Calu3 (cell line): ENCODE measurements at places on chromosomes 3 and 15. TPM values are rescaled to one million over a fixed set of nuclear protein-coding genes. Genes with fewer than 3 reads are reported as not detected.

Gene CFAP92
- 0.92 and 1.3 TPM in 2 replicates for total RNA-seq

DNA sequence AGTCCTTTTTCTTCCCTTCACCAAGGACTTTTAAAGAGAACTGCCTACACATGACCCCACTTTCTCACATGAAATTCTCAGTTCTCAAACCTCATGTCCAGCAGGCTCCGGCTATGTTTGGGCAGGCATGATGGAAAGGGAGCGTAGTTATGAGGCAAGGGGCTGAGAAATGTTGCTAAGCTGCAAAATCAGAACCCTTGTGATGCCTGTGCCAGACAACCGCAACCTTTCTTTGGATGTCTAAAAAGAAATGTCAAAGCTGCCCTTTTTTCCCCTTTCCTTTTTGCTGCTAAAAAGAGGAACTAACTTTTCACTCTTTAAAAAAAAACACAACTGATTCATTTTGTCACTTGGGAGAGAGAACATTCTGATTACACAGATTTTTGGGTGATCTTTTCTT lies 19.2 kb downstream of the GNB4 start:
- DNase-seq = no peak

DNA sequence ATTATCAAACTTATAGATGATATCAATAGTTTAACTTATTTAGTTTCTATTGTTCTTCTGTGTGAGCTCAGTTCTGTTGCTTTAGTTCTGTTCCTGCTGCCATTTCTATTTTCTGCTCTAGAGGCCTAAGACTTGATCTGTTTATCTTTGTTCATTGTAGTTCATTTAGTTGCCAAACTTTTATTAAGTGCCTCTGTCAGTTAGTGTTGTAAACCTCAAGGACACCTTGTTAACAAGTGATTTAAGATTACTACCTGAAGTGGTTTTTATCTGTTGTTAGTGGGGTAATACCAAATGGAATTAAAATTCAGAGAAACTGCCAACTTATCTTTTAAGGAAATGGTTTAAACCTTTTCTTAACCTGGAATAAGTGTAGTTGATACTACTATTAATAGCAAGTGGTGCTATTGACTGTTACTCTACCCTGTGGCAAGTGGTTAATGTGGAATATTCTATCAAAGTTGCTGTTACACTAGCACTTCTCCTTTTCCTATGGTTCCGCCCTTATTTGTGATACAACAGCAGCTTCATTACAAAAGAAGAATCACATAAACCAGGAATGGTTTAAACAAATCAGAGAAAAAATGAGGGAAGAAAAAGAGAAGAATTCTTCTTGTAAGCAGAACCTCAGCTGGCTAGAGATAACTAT lies 500.6 kb upstream of the GOLIM4 start:
- DNase-seq = no peak

DNA sequence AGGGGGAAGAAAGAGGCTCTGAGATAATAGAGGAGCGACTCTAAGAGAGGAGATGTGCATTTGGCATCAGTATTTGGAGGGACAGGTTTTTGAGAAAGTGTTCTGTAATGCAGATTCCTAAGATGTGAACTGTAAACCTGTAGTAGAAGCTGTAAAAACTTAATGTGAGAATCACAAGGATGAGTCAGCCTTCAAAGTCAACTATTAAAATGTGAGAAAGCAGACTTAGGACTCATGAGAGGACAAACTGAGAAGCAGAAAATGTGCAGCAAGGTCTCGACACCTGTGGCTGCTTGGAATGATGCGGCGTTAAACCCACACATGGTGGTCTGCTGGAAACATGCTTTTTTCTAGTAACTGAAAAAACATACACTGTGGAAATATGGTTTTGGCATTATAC lies 36.0 kb downstream of the USP13 start:
- no peak for DNase-seq

Gene TGFBR2
- 103 and 105 TPM in 2 replicates for total RNA-seq

GRCh38 chr3:49671291-49672288 lies 2.6 kb upstream of the APEH start:
- peak; percentile 84 for DNase-seq

DNA sequence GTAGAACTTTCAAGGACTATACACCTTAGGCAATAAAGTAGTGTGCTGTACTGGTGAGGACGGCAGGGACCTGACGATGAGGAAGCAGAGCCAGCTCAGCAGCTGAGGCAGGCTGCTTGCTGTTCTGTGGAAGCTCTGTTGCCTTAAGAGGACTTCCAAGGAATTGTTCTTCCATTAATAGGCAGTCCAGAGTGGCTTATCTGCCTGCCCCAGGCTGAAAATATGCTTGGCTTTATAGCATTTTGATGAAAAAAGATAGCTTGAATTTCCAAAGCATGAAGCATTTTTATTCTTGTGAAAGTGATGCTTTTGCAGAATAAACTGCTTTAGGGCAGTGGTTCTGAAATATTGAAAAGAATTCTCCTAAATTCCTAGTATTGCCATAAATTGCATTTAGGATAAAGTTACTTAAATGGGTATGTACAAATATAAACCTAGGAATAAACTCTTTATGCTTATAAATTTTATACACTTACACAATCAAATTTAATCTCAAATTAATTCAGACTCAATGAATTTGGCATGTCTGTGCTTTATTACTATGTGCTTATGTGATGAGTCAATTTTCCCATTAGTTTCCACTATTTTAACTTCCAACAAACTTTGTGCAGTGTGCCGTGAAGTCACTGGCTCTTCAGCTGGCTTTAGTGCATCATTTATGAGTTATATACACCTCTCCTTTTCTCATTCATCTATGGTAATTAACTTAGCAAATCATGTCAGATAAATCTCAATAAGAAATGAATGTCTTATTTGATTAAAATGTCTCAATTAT lies 231.0 kb upstream of the RASGRP1 start:
- DNase-seq = no peak

DNA sequence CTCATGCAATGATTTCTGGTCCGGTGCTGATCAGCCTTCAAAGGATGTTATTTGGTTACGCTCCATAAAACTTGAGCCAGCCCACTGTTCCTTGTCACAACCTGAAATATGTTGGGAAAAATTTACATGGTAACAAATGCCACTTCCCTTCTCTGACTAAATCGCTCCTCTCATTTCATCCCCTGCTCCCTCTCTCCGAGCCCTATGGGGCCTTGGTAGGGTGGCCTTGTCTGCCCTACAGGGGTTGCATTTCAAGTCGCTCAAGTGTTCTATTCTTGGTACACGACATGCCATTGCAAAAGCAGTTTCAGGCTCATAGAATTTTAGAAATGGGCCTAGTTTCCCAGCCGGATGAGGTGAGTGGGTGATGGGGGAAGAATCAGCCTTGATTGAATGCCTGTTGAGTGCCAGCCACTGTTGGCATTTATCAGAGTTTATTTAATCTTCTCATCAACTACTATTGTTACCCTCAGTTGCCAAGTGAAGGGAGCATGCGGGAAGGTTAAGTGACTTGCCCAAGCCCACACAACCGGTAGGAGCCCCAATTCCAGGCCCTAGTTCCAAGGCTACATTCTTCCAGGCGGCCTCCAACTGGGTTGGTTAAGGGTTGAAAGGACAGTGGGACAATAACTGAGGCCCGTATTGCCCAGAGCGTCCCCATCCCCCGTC lies 961 bp upstream of the ABHD2 start:
- DNase-seq = no peak

- no peak for DNase-seq
Measured at GRCh38 chr3:138688871-138689299, 80.3 kb downstream of the FAIM start.

DNA sequence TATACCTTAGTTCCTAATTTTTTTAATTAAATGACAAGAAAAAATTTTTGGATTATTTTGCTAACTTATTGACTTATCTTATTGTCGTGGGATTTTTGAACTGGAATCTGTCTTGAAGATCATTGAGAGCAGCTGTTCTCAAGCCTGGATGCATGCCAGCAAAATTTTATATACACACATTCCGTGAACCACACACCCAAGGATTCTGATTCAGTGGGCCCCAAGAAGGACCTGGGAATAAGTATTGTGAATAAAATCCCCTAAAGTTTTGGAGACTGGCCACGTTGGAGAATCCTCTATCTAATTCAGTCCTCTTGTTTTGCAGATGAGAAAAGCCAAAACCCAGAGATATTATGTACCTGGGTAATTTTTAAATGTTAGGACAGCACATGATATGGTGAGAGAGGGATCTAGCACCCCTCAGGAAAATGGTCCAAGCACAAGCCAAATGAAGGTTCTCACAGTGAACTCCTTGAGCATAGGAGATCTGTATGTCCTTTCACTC lies 55.2 kb downstream of the UNC13C start:
- DNase-seq = no peak

Gene GOLGA6B
- total RNA-seq = 0.61 TPM in 1 of 2 replicates, not detected in the other

- no peak for DNase-seq
Measured at GRCh38 chr3:151393941-151394340, 9.4 kb upstream of the P2RY12 start.

Gene CEMIP
- total RNA-seq = 1.8 and 4.1 TPM in 2 replicates

GRCh38 chr3:195356151-195357086 lies 85.5 kb upstream of the XXYLT1 start:
- DNase-seq = no peak

Gene SCN5A
- total RNA-seq = 0.42 and 0.61 TPM in 2 replicates

Gene BOC
- 0.07 and 0.32 TPM in 2 replicates for total RNA-seq

GRCh38 chr3:9703736-9704346 lies at the start of gene CPNE9:
TSS of gene CPNE9 (plus strand) at chr3:9703833. CDS start at chr3:9703997, 164 bp downstream.
- no peak for DNase-seq

- DNase-seq = no peak
Measured at GRCh38 chr15:85709250-85709649, 85.5 kb downstream of the KLHL25 start.

Gene COL8A1
- total RNA-seq = 0.71 and 1.1 TPM in 2 replicates

GRCh38 chr3:164940745-164941144 lies 137.6 kb downstream of the SI start:
- DNase-seq = no peak

DNA sequence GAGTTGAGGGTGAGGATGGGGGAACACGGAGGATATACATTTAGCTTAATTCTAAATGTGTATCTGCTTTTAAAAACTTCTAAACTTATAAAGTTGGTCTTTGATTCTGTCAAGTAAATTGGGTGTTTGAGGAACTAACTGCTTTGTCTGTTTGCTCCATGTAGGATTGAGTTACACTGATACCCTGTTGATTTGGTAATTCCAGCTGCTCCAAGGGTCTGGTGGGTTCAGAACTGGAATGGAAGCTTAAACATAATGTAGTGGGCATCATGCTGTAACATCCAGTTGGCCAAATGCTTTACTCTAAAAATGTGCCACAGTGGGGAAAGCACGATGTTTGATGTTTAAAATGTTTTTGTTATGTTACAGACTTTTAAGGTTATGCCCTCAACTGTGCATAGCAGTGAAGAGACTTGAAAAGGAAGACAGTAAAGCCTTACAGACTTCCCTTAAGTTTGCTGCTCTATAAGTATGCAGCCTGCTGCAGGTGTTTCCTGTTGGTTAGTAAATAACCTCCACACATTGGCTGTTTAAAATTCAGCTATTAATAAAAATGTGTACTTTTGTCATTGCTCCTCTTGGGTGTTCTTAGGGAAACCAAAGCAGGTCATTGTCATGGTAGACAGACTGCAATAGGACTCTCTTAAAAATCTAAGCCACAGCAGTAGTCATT lies 5.9 kb upstream of the EDEM1 start:
- DNase-seq = no peak

DNA sequence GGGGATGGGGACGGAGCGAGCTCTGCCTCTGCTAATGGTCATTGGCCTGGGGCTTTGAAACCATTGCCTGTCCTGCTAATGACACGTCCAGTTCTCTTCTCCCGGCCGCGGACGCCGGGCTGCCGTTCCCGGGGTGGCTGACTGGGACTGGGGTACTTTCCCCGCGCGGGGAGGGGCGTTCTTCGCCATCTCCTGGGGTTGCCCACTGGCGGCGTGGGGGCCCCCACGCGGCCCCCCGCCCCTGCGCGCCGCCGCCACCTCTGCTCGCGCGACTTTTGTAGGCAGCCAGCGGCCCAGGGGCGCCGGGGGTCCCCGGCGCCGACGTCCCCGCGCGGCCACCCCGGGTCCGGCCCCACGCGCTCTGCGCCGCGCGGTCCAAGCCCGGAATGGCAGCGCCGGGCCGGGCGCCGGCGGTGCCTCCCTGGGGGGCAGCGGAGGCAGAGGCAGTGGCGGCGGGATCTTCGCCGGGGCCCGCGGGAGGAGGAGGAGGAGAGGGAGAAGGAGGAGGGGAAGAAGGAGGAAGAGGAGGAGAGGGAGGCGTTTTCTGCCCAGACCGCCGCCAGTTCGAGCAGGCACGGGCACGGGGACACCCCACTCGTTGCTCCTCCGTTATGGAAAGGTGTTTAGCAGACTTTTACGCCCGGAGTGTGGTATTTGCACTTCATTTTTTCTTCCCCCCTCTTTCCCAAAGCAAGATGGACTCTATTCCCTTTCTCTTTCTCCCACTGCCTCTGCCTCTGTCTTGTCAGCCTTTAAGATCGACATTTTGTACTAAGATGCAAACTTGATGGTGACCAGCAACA lies 2.3 kb downstream of the BBX start:
- peak; percentile 66 for DNase-seq

Gene UBAP1L
- total RNA-seq = 5.2 TPM in 2 replicates

Gene PRSS50
- not detected in 2 replicates for total RNA-seq

Gene TEX9
- 13.1 and 13.3 TPM in 2 replicates for total RNA-seq

Gene LINGO1
- total RNA-seq = 0.27 TPM in 1 of 2 replicates, not detected in the other

DNA sequence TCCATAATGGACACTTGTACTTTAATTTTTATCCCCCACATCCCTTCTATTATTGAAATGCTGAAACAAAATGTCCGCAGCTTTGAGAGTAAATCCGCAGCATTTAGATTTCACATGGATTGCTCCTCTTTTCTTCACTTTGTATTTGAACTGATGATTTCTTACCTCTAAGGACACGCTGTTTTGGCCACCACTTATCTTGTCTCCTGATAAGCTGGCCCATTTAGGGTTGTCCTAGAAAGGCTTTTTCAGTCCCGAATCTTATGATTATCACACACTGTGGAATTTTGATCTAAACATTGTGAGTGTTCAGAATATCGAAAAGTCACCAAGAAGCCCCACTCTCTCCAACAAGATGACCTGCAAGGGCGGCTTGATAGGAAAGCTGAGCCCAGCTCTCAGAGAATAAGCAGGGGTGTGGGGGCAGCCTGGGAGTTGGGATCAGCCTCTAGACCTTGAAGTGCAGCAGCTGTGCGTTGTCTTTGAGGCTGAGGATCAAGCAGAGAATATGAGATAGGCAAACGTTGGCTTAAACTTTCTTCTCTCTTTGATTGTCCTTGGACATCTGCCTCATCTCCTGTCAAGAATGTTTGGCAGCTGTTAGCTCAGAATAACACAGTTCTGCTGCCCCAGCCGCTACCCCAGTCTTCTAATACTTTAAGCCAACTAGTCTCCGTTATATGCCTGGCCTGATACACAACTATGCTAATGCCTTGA lies 399.7 kb upstream of the NR2F2 start:
- no peak for DNase-seq

Gene ZDHHC23
- total RNA-seq = 17.8 and 22.0 TPM in 2 replicates

Gene SSUH2
- 0.54 TPM in 1 of 2 replicates, not detected in the other for total RNA-seq

GRCh38 chr3:56762718-56763117 lies 39.0 kb downstream of the ARHGEF3 start:
- no peak for DNase-seq

DNA sequence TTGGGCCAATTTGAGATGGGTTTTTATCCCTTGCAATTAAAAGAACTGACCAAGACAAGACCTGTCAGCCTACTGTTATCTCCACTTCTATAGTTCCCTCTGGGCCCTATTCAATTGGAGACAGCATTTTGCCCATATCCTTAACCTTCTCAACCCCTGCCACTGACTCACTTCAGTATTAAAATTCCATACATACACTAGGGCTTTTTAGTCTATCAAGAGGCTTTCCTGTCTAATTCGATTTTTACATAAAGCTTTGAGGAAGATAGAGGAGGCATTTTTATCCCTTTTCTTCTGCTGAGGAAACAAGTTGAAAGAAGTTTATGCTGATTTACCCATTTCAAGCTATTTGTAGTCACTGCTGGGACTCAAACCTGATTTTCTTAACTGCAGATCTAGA lies 51.1 kb downstream of the GTF2E1 start:
- no peak for DNase-seq

Gene FYTTD1
- 37.4 and 37.6 TPM in 2 replicates for total RNA-seq

Gene RLBP1
- not detected in 2 replicates for total RNA-seq

Gene PP2D1
- total RNA-seq = not detected in 2 replicates
